Esophagus squamous epithelium (tissue), 5 donors: ENCODE measurements at places on chromosomes 6 and 20.

- DNase-seq = no peak
These were observed 765 bp downstream of the IRAK1BP1 start for GRCh38 chr6:78868116-78868515.

DNA sequence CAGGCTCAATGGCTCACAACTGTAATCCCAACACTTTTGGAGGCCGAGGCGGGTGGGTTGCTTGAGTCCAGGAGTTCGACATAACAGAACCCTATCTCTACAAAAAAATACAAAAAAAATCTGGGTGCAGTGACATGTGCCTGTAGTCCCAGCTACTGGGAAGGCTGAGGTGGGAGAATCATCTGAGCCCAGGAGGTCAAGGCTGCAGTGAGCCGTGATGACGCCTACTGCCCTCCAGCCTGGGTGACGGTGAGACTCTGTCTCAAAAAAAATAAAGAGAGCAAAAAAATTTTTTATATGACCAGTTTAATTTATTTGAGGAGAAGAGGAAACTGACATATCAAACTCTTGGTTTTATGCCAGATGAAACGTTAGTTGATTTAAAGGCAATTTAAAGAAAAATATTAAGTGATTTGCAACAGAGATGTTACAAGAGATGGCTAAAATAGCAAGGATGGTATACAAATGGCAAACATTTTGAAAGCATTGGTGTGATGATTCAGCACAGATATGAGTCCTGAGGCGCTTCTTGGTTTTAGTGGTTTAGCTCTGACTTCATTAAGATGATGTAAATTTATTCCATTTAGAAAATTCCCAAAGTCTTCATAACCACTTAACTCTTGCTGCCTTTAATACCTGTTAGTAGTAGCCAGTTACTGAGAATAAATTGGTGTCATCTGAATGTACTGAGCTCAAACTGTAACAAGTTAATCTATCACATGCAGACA is 17.7 kb downstream of the GTF2H5 start:
- DNase-seq = no peak

- DNase-seq = no peak
These were observed 10.9 kb upstream of the OSER1 start for GRCh38 chr20:44221368-44221954.

DNA sequence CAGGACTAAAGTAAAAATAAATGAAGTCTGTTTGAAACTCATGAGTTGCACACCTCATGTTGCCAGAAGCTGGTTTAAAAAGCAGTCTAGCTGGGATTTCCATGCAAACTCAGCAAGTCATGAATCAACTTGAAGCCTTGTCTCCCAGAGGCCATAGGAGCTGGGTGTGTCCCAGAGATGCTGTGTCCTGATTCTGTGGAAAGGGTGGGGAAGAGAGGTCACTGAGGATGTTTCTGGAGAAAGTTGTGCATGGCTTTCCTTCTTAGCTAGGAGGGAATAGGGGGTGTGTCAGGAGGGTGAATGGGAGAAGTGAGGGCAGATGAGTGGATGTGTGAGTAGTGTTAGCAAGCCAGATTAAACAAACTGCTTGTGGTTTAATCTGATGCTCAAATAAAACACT is 111.3 kb downstream of the ADAT2 start:
- no peak for DNase-seq

GRCh38 chr20:37627060-37627766 is 66.6 kb upstream of the CTNNBL1 start:
- no peak for DNase-seq

DNA sequence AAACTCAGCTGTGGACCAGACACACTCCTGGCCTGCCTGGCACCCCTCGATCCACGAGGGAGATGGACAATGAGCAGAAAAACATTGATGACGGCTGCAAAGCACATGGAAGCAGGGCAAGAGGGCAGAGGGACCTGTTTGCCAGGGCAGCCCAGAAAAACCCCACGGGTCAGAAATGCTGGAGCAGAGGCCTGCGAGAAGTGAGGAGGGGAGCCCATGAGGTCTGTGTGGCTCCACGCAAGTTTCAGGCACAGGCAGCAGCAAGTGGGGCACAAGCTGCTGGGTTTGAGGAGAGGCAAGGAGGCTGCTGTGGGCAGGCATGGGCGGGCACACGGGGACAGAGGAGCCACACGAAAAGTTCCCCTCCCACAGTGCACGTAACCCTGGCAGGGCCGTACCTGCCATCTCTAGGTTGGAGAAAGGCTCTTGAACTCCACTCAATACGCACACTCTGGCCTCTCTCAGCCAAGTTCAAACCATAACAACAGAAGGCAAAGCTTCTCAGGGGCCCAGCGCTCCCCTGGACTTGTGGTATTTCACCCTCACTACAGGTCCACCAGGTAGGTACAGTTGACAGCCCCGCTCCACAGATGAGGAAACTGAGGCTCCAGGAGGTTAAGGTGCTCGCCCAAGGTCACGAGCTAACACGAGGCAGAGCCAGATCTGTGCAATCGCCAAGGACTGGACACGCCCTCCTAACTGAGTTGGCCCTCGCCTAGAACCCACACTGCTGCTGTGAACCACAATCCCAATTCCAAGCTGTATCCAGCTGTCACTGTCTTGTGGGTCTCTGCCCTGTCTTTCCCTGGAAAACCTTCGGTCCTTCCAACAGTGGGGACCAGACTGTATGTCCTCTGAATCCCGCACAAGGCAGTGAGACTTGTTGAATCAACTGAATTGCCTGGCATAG is 108.2 kb downstream of the NOL4L start:
- DNase-seq = no peak

GRCh38 chr6:108616544-108616943 is 55.8 kb downstream of the FOXO3 start:
- no peak for DNase-seq

DNA sequence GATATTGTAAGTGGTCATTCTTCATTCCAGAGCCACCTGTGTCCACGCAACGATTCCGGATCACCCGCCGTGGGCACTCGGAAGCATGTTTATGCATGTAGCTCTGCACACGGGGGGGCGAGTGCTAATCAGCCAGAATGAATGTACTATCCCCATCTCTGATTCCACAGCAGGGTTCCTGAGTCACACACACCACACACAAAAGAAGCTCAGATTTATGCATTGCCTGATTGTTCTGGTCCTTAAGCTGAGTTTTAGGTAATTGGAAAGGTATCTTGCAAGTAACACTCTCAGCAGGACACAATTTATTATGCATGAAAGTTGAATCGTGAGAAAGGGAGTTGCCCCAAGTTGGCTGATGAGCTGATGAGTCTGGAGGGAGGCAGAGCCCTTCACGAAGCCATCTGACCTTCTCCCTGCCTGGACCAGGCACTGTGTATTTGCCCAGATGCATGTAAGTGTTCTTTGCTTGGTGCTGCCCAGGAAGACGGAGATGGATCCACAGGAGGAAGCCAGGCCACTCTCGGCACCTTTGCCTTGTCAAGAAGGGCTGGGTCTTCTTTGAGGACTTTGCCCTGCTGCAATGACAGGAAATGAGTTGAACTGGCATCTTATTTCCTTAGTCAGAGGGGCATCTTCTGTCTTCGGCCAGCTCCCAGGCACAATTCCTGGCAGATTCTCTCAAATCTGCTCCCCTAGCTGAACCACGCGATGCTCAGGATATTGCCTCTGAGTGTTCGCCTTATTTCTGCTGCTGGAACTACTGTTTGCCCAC is 141.1 kb downstream of the SYNDIG1 start:
- DNase-seq = no peak

- DNase-seq = no peak
These were observed 688.6 kb upstream of the CITED2 start for GRCh38 chr6:140063021-140063399.

GRCh38 chr6:163529605-163530004 is 115.1 kb downstream of the QKI start:
- no peak for DNase-seq

GRCh38 chr6:129981598-129981997 is 36.8 kb upstream of the L3MBTL3 start:
- no peak for DNase-seq

DNA sequence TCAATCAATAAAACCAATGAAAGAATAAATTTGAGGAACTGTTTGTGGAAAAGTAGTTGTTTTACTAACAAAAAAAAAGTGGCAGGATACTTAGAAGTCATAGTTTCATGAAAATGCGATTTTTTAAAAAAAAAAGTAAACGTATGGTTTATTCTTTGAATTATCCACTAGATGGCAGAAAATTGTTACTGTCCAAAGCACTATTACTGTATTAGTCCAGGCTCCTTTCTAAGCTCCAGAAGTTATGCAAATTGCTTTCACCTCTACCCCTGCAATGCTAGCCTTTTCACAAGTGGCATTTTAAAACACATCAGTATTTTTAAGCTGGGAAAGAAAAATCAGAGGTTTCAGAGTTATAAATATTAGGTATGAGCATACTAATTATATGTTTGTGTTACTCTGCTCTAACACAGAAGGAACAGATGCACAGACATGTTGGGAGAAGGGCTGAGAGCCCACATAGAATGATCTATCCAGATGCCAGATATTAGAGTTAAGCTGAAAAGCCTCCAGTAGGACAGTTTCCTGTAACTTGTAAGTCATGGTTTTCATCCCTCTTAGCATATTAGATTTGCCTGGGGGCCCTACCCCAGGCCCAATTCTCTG is 63.9 kb downstream of the FHL5 start:
- DNase-seq = no peak

GRCh38 chr6:18262702-18263417 is 1.5 kb downstream of the DEK start:
- no peak for DNase-seq

- DNase-seq = no peak
These were observed 136.5 kb upstream of the ECI2 start for GRCh38 chr6:4271761-4272470.
